ENCODE measurements at places on chromosomes 6 and 20.

- DNase-seq, result no peak
Measured at GRCh38 chr6:112396221-112396620, 49.1 kb downstream of the RFPL4B start.

DNA sequence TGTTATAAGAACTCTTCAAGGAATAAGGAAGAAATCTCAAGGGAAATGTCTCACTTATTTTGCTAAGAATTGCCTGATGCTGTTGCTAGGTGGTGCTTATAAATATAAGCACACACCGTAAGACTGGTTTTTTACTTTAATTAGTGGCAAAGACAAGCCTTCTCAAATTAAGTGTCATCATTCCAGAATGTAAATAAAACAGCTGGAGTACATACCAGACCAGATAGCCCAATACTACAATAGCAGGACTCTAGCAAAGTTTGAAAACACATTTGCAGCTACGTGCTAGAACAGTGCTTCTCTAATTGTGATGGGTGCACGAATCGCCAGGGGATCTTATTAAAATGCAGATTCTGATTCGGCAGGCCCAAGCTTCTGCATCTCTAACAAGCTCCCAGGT is 6.8 kb downstream of the CNKSR3 start:
- DNase-seq, result no peak

GRCh38 chr20:62703853-62704228 is 4.8 kb upstream of the NTSR1 start:
- DNase-seq, result no peak

- DNase-seq, result no peak
Measured at GRCh38 chr6:53266553-53267090, 82.1 kb downstream of the ELOVL5 start.

- no peak for DNase-seq
Measured at GRCh38 chr6:27545271-27546046, 72.6 kb upstream of the ZNF184 start.

DNA sequence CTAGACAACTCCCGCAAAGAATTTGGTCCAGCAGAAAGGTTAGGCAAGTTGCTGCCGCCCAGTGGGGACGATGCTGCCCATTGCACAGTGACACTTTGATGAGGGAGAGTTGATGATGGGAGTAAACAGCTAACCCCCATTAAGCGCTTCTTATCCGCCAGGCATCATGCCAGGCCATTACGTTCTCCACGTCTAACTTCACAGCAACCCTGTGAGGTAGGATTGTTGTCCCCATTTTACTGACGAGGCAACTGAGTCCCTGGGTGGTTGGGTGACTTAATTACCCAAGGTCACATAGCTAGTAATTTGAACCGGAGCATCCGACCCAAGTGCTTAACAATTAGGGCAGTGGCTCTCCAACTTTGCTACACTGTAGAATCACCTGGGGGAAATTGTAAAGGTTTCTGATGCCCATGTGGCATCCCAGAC is 738 bp downstream of the RALGAPB start:
- DNase-seq, result no peak

- no peak for DNase-seq
Measured at GRCh38 chr6:16494793-16495192, 256.4 kb downstream of the GMPR start.

- no peak for DNase-seq
Measured at GRCh38 chr6:126002755-126003679, 16.7 kb downstream of the TRMT11 start.

DNA sequence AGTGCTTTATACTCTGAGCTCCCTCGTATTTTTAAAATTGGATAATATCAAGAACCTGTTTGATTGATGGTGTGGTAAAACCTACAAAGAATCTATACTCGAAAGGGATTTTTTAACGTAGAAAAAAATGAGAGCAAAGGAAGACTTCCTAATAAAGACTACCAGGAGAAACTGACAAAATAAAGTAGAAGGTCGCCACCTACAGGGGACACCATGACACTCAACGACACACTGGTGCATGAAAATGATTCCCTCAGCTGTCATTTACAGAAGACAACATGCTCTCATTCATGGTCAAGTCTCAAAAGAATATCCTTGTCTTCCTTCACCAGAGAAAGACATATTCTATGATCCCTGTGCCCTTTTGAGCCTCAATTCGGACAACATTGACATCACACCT is 10.1 kb upstream of the NHSL1 start:
- no peak for DNase-seq

- DNase-seq, result no peak
Measured at GRCh38 chr6:65566117-65566516, 140.9 kb downstream of the EYS start.

DNA sequence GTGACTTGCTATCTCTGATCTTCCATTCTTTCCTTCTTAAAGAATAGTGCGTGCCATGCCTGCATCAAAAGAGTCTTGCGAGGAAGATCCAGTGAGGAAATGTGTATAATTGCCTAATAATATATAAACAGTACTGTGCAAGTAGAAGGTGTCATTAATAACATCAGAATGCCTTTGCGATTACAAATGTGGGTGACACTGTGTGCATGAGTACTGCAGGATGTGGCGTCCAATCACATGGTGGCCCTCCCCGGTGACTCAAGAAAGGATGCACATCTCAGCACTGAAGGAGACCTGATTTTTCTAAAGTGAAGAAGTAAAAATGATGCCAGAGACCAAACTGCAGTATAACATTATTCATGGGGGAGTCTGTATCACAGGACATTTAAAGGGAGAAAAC is 107.5 kb upstream of the EDN1 start:
- DNase-seq, result no peak

DNA sequence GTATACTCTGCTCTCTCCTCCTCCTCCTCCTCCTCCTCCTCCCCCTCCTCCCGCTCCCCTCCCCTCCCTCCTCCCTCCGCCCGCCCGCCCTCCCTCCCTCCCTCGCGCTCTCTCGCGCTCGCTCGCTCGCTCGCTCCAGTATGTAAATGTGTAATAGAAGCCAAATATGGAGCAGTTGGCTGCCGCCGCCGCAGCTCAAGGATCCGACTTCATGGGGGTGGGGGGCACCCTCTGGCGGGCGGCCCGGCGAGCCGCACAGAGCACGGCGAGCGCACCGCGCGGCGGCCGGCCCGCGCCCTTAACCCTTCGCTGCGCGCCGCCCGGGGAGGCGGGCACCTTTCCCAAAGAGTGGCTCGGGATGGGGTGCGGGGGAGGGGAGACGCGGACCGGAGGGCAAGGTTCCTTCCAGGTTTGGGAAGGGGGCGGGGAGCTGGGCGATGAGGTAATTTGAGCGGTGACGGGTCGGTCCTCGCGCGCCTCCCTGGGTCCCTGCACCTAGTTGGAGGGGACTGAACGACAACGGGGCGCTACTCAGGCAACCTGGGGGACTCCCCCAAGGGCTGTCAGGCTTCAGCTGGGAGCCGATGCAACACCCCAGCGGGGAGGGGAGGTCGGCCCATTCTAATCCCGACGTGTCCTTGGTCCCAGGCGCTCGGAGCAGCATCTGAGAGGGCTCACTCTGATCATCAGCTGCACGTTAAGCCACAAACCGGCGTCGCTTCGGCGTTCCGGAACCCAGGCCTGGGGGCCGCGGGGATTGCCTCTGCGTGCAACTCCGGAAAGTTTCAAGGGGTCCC is 409 bp upstream of the ATXN1 start:
- peak; percentile 65 for DNase-seq

- DNase-seq, result no peak
Measured at GRCh38 chr6:163427498-163428254, 13.2 kb downstream of the QKI start.

DNA sequence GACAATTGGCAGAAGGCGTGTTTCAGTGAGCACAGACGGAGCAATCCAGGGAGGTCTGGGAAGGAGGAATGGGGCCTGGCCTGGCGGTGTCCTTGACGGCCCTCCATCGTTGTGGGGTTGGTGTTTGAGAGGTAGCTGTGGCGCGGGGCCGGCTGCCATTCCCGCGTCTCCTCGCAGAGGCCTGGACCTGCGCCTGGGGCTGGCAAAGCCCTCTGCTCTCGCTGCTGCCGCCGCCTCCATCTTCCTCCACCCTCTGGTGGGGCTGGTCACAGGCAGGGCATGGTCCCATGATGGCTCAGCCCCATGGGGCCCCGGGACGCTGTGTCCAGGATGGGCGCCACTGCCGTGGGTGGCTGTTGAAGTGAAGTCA is 7.6 kb downstream of the OSBPL2 start:
- DNase-seq, result no peak

DNA sequence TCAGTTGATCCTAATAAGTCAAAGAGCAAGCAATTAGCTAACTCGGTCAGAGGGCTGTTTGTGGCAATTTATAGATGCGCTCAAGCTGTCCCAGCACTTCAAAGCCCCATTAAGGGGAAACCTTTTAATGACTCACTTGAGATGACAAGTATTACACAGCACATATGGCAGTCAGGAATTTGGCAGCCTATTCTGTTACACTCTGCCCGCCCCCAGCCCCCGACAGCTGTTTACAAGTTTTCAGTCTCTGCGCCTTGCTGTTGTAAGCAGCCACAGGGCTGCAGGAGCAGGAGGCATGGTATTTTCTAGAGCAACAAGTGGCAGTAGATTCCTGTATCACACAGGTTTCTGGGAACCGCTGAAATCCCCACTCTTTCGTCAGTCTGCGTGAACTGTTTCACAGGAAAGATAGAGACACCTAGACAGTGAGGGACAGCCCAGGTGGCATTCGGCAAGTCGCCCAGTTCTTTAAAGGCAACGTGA is 263.0 kb downstream of the FOXC1 start:
- DNase-seq, result no peak

DNA sequence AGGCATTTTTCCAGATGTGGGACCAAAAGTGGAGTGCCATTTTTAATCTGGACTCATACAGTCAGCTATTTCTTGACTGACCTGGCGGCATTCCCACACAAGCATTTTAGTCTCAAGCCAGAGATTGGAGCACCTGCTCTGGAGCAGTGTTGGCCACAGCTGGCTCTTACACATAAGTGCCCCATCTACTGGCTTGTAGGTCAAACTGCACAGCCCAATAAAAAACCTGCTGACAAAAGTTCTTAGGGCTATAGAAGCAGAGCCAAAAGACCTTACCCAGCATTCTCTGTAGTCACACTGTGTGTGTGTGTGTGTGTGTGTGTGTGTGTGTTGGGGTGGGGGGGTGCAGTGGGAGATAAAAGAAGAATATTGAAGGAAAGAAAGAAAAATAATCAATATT is 38.6 kb upstream of the SENP6 start:
- DNase-seq, result no peak

GRCh38 chr20:47306755-47307370 is 49.6 kb downstream of the ZMYND8 start:
- DNase-seq, result no peak

DNA sequence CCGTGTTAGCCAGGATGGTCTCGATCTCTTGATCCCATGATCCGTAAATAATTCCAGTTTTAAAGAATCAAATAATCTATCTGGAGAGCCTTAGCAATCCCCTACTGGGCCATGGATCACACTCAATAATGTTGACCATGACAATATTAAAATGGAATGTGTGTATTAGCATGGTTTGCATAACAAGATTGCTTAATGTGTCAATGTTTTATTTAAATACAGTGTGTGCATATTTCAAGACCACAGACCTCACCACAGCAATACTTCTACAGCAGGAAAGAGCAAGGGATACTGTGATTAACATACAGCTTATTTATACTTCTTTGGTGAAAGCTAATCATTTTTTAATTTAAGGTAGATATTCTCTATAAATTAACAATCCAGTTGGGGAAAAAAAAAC is 470.4 kb downstream of the TFAP2B start:
- no peak for DNase-seq

GRCh38 chr6:75800708-75801505 is 51.9 kb downstream of the MYO6 start:
- DNase-seq, result no peak

- no peak for DNase-seq
Measured at GRCh38 chr20:61461461-61461860, 209.4 kb downstream of the CDH4 start.

GRCh38 chr6:52155791-52156576 is 30.2 kb upstream of the IL17A start:
- no peak for DNase-seq

DNA sequence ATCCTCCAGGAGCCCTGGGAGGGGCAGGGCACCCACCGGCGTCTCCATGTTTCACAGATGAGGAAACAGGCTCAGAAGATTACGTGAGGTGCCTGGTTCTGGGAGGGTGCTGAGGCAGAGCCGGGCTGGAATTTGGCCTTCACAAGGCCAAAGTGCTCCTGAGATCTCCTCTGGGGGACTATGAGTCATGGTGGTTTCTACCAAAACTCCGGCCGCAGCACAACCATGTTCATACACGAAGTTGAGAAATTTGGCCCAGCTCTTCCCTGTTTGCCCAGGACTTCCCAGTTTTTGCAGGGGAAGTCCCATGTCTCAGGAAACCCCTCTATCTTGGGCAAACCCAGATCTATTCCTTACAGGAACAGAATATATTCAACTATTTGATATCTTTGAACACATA is 172.9 kb upstream of the CDYL start:
- no peak for DNase-seq

GRCh38 chr20:24651171-24651975 is 181.9 kb downstream of the SYNDIG1 start:
- DNase-seq, result no peak

- DNase-seq, result no peak
Measured at GRCh38 chr6:37696220-37696840, 1.4 kb downstream of the MDGA1 start.

DNA sequence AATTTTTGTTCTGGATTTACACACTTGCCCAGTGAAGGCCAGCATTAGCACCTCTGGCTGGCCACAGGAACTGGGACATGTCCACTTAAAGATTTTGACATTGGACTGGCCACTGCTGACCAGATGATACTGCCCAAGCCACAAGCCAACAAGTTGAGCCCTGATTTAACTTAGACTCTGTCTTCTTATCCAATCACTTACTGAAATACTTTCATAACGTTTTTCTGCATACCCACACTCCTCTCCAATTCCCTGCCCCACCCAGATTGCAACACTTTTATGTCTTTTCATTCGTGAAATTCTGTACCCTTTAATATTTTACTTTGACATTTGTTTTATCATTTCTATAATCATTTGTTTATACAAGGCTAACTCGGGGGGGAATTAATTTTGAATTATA is 170.3 kb upstream of the TAB2 start:
- DNase-seq, result no peak

DNA sequence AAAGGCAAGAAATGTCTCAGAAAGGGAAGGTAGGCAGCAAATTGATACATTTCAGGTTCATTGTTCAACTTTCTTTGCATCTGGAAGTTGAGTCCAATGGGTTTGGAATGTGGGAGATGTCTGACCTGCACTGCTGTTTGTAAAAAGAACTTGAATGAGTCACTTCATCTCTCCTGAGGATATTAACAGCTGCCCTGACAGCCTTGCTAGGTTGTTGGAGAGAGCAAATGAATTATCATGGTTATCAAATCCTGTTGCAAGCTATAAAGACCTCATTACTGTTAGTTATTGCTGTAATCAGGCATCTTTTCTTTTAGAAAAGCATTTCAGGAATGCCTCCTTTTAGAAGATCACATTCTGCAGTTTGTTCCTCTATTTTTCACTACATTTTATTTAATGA is 23.0 kb upstream of the FLRT3 start:
- no peak for DNase-seq

DNA sequence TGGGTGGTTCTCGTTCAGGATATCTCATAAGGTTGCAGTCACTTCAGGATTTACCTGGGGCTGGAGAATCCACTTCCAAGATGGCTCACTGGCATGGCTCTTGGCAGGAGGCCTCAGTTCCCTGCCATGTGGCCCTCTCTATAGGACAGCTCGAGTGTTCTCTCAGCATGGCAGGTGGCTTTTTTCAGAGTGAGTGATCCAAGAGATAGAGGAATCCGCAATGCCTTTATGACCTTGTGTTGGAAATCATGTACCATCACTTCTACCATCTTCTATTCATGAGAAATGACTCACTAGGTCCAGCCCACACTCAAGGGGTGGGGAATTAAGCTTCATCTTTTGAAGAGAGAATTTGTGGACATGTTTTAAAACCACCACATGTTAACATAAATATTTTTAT is 37.8 kb downstream of the PPP1R16B start:
- DNase-seq, result no peak
